ENCODE measurements at places on chromosomes 2 and 18.

DNA sequence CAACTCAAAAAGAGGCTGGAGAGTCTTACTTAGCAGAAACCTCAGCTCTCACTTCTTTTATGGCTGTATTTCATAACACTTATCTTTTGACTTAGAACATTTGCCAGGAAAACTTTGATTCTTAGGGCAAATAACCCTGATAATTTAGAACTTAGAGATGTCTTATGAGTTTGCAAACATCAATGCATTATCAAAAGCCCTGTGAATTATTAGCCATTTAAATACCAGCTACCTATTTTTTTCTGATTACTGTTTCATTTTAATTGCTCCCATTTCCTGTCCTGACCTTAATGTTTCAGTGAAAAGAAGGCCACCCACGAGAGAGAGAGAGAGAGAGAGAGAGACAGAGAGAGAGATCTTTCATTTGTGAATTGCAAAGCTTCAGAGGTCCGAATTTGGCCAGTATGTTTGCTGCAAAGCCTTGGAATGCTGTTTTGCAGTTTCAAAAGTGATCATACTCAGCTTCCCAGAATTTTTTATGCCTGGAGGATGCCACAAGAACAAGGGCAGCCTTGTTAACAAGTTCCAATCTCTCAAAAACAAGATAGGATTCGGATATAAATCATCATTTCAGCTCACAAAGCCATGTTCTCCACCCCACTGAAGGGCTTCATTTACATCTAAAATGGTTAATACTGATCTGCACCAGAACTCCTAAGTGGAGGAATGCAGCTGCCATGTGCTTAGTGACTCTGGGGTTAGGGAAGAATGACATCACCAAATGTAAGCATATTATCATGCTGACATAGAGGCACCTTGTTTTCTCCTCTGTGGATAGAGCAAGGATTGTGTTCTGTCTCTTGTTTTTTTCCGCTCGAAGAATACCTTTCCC lies 478.2 kb downstream of the ARHGAP15 start:
- no peak for DNase-seq

- no peak for DNase-seq
Observed at GRCh38 chr2:140504601-140505000, 1626.2 kb downstream of the LRP1B start.

DNA sequence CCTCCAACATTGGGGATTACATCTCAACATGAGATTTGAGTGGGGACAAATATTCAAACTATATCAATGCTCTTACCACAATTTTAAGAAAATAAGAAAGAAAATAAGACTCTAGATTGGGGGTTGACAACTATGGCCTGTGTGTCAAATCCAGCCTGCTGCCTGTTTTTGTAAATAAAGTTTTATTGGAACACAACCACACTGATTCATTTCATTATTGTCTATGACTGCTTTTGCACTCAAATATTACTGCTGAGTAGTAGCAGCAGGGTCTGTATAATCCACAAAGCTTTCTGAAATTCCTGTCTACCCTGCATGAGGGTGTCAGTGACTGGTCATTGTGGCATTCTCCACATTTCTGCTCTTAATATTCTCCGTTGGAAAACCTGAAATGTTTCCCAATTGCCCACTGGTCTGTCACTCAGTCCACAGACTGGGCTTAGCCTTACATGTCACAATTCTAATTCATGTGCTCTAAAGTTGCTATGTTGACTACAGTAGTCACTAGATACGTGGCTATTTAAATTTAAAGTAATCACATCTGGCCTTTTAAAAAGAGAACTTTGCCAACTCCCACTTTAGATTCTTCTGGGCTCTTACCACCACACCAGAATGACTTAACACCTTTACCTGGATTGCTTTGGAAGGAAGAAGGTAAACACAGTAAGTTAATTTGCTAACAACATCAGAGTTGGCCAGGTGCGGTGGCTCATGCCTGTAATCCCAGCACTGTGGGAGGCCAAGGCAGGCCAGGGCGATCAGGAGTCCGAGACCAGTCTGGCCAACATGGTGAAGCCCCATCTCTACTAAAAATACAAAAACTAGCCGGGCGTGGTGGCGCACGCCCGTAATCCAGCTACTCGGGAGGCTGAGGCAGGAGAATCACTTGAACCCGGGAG lies 86.9 kb downstream of the CLHC1 start:
- no peak for DNase-seq

- no peak for DNase-seq
Observed at GRCh38 chr2:170298115-170298514, 120.2 kb downstream of the MYO3B start.

DNA sequence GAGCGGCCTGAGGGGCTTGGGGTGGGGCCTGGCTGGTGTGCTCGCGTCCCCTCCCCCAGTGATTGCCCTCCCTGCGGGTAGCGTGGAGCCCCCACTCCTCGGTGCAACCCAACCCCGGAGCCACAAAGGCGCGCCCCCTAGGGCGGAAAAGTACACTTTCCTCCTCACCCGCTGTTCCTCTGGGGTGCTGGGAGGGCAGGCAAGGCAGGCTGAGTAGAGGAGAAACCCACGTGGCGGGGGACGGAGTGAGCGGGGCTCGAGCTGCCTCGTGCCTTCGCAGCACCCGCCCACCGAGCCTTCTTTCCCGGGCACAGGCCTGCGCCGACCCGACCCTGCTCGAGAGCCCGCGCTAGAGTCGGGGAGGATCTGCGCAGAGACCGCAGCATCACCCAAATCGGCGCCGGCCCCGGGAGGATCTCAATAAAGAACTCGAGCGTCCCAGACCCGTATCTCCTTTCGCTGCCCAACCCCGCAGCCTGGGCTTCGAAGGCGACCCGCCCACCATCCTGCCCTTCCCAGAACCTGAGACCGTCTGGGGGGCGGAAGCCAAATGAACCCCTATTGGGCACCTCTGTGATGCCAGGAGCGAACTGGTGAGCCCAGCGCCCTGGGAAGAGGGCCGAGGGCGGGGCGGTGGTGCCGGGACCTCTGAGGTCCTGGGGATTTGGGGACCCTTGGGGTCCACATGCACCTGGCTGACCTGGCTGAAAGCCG lies 1.5 kb downstream of the UCN start:
- no peak for DNase-seq

DNA sequence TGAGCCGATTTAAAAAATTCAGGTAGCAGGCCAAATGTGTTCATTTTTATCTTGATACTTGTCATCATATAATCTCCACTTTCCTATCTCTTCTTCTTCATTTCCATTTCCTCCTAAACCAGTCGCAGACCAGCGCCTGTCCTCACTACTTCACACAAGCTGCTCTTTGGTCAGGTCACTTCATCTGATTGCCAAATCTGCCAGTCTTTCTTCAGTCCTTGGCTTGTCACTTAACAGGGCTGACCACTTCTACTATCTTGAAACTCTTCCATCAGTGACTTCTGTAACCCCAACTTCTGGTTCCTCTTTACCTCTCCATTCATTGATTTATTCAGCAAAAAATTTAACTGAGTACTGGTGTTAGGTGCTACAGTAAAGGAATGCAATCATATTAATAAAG lies 18.0 kb upstream of the SPRED2 start:
- no peak for DNase-seq
